ENCODE measurements at places on chromosomes 4 and X. TPM values are rescaled to one million over a fixed set of nuclear protein-coding genes. Genes with fewer than 3 reads are reported as not detected.
A peak's percentile ranks its signal among the peaks of the same experiment; 100 is the strongest.

DNA sequence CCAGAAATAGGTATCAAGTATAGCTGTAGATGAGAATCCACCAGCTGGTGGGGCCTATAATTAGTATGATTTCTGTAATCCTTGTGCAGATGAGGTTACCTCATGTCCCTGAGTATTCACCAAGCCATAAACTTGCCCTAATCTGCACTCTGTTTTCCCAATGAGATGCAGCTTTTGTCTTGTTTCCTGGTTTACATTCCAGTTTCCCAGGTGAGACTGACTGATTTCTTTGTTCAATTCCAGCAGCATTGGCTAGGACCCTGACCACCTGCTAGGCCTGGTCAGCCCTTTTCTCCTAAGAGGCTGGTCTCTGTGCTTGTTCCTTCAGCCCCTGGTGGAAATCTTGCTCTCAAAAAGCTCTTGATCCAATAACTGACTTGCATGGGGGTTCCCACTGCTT, 44.6 kb downstream of the GABRB1 start:
- DNase-seq, result no peak

- no peak for DNase-seq
These were observed 526.0 kb downstream of the MID1IP1 start for GRCh38 chrX:39327255-39327654.

DNA sequence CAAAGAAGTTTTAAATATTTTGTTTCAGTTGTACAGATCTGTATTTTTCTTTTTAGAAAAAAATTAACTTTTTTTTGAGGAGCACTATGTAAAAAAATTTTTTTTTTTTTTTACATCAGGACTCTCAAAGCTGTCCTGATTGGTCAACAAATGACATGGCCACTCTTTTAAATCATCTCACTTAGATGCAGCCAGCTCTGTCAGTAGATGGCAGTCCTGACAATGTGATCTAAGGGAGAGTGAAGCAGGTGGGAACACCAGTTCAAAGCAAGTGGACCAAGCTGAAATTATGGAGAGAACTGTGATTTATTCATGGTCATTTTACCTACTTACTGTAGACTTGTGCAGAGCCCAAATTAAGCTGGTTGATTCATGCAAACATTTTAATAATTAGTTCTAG, 174.7 kb upstream of the GPRIN3 start:
- DNase-seq, result no peak

DNA sequence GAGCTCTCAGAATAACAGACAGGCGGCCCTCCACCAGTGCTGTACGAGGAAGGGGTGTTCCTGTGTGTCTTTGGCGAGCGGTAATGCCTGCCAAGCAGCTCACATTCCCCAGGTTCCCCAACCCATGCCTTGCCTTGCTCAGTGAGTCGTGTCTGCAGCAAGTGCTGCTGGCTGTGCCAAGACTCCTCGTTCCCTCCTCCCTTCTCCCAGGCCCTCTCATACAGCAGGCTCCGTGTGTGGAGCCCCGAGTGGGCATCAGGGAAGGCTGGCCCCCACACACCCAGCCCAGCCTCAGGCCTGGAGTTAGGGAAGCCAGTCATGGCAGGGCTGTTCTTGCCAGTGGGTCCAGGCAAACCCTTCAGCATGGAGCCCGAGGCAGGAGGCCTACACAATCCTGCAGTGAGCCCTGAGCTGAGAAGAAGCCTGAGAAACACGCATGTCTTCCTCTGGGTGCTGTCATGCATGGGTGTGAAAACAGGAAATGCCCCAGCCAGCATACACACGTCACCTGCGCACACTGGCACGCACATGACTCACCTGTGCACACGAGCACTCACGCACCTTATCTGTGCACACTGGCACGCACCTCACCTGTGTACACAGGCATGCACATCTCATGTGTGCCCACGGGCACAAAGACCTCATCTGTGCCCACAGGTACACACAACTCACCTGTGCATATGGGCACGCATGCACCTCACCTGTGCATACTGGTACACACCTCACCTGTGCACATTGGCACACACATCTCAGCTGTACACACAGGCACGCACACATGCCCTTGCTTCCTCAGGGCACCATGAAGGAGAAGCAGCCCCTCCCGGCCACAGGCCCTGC, 238.7 kb downstream of the DHRSX start:
- no peak for DNase-seq

DNA sequence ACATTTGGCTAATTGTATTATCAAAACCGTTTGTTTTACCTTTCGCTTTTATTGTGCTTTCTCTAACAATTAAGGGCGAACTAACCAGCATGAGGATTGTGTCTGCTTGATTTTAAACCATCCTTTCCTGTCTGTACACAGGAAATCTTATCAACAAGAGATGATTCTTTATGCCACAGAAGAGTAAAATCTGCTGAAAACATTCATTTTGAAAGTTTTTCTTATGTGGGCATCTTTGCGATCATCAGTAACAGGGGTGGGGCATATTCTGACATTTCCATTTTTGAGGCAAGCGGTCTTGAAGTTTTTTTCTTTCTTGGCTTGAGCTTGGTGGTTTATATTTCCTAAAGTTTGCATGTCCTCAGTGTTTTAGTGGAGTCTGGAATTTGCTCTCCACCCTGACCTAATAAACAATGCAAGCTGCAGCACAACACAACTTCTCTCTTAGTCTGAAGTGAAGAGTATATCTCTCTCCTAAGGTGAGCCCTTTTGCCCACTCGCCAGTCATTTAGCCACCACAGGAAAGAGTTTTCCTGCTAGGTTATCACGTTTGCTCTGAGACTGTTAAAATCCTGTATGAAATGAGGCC, 26.6 kb downstream of the NFKB1 start:
- DNase-seq, result no peak

- no peak for DNase-seq
These were observed 30.5 kb upstream of the MAGED1 start for GRCh38 chrX:51862920-51863319.

- no peak for DNase-seq
These were observed 18.9 kb downstream of the LAMP2 start for GRCh38 chrX:120450163-120450562.

GRCh38 chr4:36917413-36917812, 327.1 kb upstream of the NWD2 start:
- no peak for DNase-seq

DNA sequence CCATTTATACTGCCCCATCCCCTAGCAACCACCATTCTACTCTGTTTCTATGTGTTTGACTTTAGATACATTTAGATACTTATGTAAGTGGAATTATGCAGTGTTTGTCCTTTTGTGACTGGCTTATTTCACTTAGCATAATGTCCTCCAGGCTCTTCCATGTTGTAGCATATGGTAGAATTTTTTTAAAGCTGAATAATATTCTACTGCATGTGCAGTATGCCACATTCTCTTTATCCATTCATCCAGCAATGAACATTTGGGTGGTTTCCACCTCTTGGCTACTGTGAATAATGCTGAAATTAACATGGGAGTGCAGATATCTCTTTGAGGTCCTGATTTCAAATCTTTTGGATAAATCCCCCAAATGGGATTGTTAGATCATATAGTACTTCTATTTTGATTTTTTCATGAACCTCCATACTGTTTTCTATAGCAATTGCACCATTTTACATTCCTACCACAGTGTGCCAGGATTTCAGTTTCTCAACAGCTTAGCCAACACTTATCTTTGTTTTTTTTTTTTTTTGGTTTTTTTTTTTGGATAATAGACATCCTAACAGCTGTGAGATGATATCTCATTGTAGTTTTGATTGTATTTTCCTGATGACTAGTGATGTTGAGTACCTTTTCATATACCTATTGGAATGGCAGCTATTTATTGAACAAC, 105.9 kb upstream of the LNX1 start:
- DNase-seq, result no peak

- DNase-seq, result no peak
These were observed 359.6 kb downstream of the HS3ST1 start for GRCh38 chr4:11069083-11069482.

- no peak for DNase-seq
These were observed 13.8 kb downstream of the BCOR start for GRCh38 chrX:40083979-40084359.

GRCh38 chrX:30892591-30892990, 3.5 kb upstream of the TAB3 start:
- no peak for DNase-seq

DNA sequence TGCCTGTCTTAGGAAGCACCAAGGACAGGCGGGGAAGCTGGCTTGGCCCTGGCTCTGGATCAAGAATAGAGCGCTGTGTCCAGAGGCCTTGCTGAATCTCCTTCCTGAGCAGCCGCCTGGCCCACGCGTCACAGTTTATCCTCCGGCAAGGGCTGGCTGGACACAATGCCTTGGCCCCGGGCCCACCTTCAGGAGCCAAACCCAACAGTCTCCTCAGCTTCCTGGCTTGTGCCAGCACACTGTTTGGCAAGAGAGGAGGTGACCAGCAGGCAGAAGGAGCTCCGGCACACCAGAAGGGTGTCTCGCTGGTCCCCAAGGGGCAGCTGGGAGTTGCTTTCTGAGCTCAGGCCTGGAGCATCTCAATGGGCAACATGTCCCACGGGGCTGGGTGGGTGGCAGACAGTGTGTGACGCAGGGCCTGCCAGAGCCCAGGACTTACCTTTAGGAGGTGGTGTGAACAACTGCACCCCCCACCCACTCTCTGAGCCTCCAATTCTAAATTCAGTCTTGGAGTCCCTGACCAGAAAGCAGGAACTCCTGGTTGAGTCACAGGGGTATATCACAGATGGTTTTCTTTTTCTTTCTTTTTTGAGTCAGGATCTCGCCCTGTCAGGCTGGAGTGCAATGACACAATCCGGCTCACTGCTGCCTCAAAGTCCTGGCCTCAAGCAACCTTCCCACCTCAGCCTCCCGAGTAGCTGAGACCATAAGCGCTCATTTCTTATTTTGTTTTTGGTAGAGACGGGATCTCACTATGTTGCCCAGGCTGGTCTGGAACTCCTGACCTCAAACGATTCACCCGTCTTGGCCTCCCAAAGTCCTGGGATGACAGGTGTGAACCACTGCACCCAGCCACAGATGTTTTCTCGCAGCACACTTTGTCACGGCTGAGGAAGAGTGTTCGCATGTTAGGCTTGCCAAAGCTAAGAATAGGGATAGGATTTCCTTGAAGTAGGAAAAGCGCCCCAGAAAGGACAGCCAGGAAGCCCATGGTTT, 361.2 kb downstream of the BCOR start:
- no peak for DNase-seq

GRCh38 chrX:138082896-138083295, 517.0 kb downstream of the ZIC3 start:
- no peak for DNase-seq

GRCh38 chr4:1713003-1713851, 1.1 kb upstream of the SLBP start:
- DNase-seq, result no peak

- DNase-seq, result no peak
These were observed 193.7 kb downstream of the MAGEB5 start for GRCh38 chrX:26409636-26410035.

GRCh38 chr4:37675587-37676290, 10.4 kb downstream of the RELL1 start:
- peak; percentile 72 for DNase-seq

DNA sequence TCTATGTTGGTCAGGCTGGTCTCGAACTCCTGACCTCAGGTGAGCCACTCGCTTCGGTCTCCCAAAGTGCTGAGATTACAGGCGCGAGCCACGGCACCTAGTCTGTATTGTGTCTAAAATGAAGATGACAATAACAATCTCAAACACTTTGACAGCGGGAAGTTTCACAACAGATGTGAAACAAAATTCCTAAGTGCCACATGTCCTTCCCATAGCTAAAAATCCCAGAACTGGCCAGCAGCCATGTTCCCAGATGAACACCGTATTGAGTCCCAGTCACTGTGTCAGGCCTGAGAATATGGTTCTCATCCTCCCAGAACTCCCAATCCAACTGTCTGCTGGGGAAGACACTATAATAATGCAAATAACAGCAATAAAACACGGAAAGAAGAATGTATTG, 16.4 kb upstream of the KLHL8 start:
- DNase-seq, result no peak

DNA sequence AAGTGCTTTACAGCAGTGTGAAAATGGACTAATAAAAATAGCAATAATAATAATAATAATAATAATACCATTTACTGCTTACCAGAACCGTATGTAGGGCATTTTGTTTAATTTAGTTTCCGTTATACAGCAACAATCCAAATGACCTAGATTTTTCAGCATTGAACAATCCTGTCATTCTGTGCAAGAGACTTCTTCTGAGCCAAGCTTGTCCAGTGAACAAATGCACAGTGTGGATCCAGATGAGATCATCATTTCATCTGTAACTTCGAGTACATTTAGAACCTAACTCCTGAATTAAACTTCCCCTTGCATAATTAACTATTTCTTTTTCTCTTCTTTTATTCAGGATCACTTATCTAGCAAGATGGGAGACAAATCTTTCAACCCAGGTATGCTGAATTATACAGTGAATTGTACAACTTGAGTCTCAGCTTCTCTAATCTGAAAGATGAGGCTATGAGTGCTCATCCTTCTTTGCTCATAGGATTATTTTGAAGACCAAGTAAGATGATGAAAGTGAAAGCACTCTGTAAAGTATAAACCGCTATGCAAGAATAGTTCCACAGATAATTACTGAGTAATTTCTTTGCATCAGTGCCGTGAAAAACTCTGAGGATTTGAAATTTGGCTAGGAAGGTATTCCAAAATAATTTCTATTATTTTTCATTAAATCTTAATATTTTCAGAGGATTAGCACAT, 6.6 kb downstream of the CLNK start:
- DNase-seq, result no peak

DNA sequence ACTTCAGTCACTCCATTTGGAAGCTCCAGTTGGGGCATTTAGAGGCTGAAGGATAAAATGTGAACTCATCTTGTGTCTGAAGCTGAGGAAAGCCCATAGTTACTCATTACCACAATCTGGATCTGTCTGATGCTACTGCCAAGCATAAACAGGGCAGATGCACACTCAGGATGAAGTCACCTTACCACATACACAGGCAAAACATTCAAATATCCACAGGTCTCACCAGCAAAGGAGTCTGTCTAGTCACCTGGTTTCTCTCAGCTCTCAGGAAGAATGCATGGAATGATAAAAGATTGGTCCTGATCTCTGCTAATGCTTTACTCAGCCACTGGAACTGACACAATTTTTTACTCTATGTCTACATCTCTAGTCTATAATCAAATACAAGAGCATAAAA, 13.0 kb upstream of the ODAPH start:
- no peak for DNase-seq

- peak; percentile 56 for DNase-seq
These were observed 5.9 kb downstream of the IRAK1 start for GRCh38 chrX:154013614-154014360.

- DNase-seq, result no peak
These were observed 92.7 kb upstream of the ARX start for GRCh38 chrX:25108481-25108880.

GRCh38 chr4:173194157-173194556, 25.5 kb downstream of the GALNT7 start:
- no peak for DNase-seq

TFE3 gene
- 18.2 TPM for total RNA-seq

CXCL1 gene
- total RNA-seq, result not detected

S100G gene
- not detected for total RNA-seq

CXCL6 gene
- total RNA-seq, result not detected

PAPSS1 gene
- total RNA-seq, result 20.8 TPM

CSAG1 gene
- not detected for total RNA-seq

GABRA4 gene
- total RNA-seq, result not detected

GPRASP2 gene
- 0.16 TPM for total RNA-seq

MAGEC2 gene
- not detected for total RNA-seq

PIN4 gene
- total RNA-seq, result 7.0 TPM

Data from activated CD8-positive, alpha-beta T cell treated with anti-CD3 and anti-CD28 coated beads, Interleukin-2, amount 10 ng/mL, durations not matched to agents 7 days and 5 days (primary cell).